ENCODE measurements at places on chromosomes 12 and 14. TPM values are rescaled to one million over a fixed set of nuclear protein-coding genes. Genes with fewer than 3 reads are reported as not detected.

- no peak for DNase-seq
- H3K27me3 ChIP-seq, result no peaks in the 10 kb centered on the region
- H3K4me1 ChIP-seq, result no peaks in the 10 kb centered on the region
- no peaks in the 10 kb centered on the region for H3K36me3 ChIP-seq
Measured at GRCh38 chr12:72740064-72740463, 467.9 kb downstream of the TRHDE start.

DNA sequence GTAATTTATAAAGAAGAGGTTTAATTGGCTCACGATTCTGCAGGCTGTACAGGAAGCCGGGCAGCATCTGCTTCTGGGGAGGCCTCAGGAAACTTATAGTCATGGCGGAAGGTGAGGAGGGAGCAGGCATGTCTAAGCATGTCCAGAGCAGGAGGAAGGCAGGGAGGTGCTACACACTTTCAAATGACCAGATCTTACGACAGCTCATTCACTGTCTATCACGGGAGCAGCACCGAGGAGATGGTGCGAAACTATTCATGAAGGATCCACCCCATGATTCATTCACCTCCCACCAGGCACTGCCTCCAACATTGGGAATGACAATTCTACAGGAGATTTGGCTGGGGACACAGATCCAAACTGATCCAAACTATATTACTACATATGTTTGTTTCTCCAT lies 10.0 kb downstream of the SFSWAP start:
- DNase-seq, result no peak
- no peak overlapping the region for H3K4me3 ChIP-seq
- H3K4me1 ChIP-seq, result peaks cover 11% of the 10 kb centered on the region

- H3K27ac ChIP-seq, result no peak overlapping the region
- no peaks in the 10 kb centered on the region for H3K27me3 ChIP-seq
- H3K4me3 ChIP-seq, result no peak overlapping the region
- H3K36me3 ChIP-seq, result no peaks in the 10 kb centered on the region
- DNase-seq, result no peak
- peaks cover 10% of the 10 kb centered on the region for H3K4me1 ChIP-seq
Measured at GRCh38 chr12:1800401-1801302, 19.7 kb upstream of the LRTM2 start.

DNA sequence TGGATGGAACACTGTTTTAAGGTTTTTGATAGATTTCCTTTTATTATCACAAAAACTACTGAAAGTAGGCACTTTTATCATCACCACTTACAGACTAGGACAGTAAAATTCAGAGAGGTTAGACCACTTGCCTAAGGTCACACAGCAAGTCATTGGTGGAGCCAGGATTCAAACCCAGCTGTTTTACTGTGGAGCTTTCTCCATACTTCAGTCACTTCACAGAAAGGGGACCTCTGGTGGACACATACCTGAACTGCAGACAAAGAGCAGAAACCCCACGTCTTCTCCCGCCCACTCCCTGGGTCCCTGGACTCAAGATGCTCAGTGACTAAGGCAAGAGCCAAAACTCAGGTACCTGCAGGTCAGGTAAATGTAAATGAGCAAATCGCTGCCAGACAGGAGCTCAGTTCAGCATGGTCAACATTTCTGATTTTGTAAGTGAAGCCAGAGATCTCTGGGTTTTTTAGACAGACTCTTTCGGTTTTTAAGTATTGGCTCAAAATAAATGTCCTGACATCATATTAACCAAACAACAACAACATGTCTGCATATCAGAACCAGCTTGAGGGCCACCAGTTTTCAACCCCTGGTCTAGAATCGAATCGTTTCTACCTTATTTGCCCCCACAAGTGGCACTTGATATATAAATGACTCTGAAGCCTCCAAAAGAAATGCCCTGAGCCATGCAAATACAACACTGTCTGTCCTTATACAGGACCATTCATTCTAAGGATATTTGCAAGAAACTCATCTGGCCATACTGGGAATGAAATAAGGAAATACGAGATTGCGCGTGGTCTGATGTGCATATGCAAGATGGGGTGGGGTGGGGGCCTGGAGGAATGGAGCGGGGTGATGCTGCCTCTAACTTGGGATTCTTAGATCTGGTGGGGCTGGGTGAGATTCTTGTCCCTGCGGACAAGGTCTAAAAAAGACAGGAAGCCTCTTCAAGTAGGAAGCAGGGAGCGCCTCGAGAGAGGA lies 110.9 kb downstream of the KSR2 start:
- H3K36me3 ChIP-seq, result no peaks in the 10 kb centered on the region
- H3K4me3 ChIP-seq, result no peak overlapping the region
- peak; percentile 67 for DNase-seq
- no peaks in the 10 kb centered on the region for H3K27me3 ChIP-seq
- no peak overlapping the region for H3K27ac ChIP-seq

DNA sequence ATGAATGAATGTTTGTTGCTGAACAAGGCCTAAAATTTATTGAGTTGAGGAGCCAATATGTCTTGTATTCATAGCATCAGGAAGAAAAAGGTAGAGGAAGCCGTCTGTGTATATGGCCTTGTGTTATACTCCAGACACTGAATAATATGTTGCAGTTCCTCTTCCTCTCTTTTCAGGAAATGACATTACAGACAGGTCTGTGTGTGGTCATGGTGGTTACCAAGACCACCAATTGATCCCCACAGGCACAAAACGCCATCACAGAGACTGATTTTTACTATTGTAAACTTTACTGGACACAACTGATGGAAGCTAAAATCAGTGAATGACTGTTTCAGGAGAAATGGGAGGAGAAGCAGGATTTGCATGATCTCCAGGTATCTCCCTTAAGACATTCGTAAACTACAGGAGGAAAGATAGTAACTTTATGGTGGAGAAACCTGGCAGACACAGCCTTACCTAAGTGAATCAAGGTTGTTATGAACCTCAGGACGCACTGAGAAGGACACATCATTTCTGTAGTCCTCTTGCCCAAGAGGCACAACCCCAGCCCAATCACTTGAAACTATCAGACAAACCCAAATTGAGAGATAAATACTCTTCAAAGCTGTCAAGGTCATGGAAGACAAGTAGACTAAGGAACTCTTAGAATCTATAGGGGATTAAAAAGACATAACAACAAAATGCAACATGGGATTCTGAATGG lies 334.1 kb upstream of the RGS6 start:
- H3K4me1 ChIP-seq, result peaks cover 61% of the 10 kb centered on the region
- DNase-seq, result peak; percentile 69
- H3K27ac ChIP-seq, result peak overlapping the region; percentile 85
- peaks cover 50% of the 10 kb centered on the region for H3K36me3 ChIP-seq
- peak overlapping the region; percentile 42 for H3K4me3 ChIP-seq

NFE2 gene
- total RNA-seq, result not detected

GPRC5A gene
- total RNA-seq, result not detected

SELPLG gene
- total RNA-seq, result 148 TPM

CLEC2A gene
- not detected for total RNA-seq
